CD8-positive, alpha-beta memory T cell (primary cell): ENCODE measurements at places on chromosomes 12 and 14. TPM values are rescaled to one million over a fixed set of nuclear protein-coding genes. Genes with fewer than 3 reads are reported as not detected.

DNA sequence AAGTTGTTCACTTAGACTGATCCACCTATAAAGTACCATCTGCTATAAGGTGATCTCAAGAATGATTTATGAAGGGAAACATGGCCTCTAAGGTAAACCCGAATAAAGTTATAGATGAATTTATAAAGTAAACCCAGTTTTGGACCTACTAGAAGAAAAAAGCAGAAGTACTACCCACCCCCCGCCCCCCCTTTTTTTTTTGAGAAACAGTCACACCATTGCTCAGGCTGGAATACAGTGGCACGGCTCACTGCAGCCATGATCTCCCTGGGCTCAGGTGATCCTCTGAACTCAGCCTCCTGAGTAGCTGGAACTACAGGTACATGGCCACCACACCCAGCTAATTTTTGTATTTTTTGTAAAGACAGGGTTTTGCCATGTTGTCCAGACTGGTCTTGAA is 3.9 kb downstream of the ENTPD5 start:
- DNase-seq, result no peak

DNA sequence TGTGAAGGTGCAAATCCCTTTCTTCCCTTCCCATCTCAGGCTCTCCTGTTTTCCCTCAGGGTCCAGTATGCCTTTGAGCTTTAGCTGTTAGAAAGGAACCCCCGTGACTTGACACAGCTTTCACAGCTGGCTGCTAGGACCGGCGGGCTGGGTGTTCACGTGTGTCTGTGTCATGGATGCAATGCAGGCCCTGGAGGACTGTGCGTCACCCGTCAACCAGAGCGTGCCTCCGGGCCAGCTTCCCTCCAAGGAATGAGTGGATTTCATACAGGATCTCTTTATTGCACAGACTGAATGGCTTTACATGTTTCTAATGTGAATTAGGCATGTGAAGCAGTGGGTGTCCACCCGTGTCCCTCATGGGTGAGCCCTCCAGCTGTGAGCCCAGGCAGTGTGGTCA is 77.4 kb downstream of the AACS start:
- DNase-seq, result no peak

PIK3C2G gene
- not detected for total RNA-seq

GRCh38 chr12:50589650-50590435 is 85.1 kb downstream of the DIP2B start:
- no peak for DNase-seq

P2RX2 gene
- not detected for total RNA-seq

- no peak for DNase-seq
These were observed 44.4 kb upstream of the STXBP6 start for GRCh38 chr14:25094171-25094907.

SERPINA10 gene
- total RNA-seq, result not detected

FAM186B gene
- total RNA-seq, result 0.15 TPM

- no peak for DNase-seq
These were observed 32.7 kb upstream of the GLIPR1 start for GRCh38 chr12:75447691-75448393.

EEF1AKMT3 gene
- 3.9 TPM for total RNA-seq

GRCh38 chr14:33393231-33393894 is 454.7 kb downstream of the NPAS3 start:
- no peak for DNase-seq

MYH6 gene
- 0.09 TPM for total RNA-seq
